ENCODE measurements at places on chromosomes 3 and 15.

GRCh38 chr3:87186608-87187159 lies 40.4 kb upstream of the CHMP2B start:
- no peak for DNase-seq

GRCh38 chr15:89912145-89912673 lies 543 bp downstream of the ARPIN start:
- DNase-seq: no peak

- DNase-seq: no peak
These were observed 82.5 kb downstream of the ADAM10 start for GRCh38 chr15:58666957-58667356.

DNA sequence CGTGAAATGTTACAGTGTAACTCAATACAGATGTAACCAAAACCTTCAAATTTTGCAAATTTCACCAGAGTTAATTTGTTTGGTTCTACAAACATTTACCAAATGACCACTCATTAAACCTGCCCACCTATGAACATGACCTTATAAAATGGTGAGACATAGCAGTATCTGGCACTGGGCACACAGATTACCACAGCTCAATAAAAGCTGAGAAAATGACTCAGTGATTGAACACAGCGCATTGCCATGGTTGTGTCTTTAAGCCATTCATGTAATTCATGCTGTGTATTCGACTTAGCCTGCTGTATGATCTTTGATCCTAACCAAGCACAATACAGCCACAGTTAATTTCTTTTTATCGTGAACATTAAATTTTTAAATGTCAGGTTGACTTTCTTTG lies 11.3 kb downstream of the PPARG start:
- DNase-seq: no peak

DNA sequence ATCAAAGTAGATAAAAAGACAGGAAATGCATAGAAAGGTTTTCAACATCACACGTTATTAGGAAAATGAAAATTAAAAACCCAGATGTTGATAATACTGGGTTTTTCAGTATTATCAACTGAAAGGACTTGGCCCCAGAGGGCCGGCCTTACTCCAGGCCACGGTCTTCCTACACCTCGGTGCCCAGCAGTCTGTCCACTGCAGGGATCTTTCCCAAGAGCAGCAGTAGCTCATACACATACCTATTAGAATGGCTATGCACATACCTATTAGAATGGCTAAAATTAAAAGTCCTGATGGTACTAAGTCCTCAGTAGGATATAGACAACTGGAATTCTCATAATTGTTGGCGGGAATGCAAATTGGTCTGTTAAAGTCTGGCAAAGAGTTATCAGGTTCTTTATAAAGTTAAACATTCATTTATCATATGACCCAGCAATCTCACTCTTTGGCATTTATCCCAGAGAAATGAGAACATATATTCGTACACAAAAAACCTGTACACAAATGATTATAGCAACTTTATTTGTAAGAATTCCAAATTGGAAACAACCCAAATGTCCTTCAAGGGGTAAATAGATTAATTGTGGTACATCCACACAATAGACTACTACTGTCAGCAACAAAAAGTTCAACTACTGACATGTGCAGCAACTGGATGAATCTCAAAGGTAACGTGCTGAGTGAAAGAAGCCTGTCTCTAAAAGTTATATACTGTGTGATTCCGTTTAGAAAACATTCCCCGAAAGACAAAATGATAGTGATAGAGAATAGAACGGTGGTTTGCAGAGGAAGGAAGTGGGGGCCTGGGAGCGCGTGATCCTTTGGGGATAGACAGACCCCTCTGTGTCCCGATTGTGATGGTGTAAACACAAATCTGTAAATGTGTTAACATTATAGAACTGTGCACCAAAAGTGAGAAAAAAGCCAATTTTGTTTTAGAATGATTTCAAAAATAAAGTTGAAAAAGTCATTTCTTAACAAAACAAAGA lies 62.3 kb downstream of the MCTP2 start:
- DNase-seq: no peak

DNA sequence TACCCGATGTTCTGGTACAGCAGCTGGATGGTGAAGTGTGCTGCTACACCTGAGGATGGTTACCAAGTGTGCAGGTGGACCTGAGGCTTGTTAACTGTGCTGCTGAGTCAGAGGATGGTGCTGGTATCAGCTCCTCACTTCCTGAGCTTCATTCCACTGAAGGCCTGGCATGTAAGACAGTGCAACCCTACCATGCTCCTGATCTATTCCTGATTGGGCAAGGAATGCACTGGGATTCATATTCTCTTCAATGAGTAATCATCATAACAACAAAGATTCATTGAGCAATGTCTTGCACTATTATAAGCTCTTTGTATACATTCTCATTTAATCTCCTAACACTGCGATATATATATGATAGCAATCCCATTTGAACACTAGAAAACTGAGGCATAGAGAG lies 62.9 kb upstream of the THSD4 start:
- DNase-seq: no peak

- DNase-seq: no peak
These were observed 9.5 kb downstream of the PPP2R3A start for GRCh38 chr3:135975053-135975452.

GRCh38 chr3:23002836-23003732 lies 200.0 kb upstream of the UBE2E2 start:
- DNase-seq: no peak

- DNase-seq: no peak
These were observed 1407.1 kb downstream of the SI start for GRCh38 chr3:163671201-163671600.

DNA sequence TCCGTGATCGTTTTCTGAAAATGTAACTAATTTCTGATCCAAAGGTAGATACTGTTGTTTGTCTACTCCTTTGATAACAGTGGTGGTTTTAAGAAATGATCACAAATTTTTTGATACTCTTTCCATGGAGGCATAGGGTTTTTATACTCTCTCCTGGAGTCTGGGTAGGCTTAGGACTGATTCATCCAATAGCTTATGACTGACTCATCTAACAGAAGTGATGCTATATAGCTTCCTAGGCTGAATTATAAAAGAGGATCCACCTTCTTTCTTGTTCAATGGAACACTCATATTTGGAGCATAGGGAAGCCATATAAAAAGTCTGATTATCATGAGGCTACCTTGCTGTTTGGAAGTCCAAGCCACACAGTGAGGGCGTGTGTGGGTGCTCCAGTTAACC lies 84.3 kb downstream of the CHST2 start:
- no peak for DNase-seq

- DNase-seq: no peak
These were observed 368.0 kb upstream of the AGTR1 start for GRCh38 chr3:148329481-148330235.

GRCh38 chr15:40754574-40754882 lies 526 bp downstream of the RMDN3 start:
- peak; percentile 17 for DNase-seq

- DNase-seq: no peak
These were observed 45.6 kb downstream of the SENP2 start for GRCh38 chr3:185631508-185632206.

DNA sequence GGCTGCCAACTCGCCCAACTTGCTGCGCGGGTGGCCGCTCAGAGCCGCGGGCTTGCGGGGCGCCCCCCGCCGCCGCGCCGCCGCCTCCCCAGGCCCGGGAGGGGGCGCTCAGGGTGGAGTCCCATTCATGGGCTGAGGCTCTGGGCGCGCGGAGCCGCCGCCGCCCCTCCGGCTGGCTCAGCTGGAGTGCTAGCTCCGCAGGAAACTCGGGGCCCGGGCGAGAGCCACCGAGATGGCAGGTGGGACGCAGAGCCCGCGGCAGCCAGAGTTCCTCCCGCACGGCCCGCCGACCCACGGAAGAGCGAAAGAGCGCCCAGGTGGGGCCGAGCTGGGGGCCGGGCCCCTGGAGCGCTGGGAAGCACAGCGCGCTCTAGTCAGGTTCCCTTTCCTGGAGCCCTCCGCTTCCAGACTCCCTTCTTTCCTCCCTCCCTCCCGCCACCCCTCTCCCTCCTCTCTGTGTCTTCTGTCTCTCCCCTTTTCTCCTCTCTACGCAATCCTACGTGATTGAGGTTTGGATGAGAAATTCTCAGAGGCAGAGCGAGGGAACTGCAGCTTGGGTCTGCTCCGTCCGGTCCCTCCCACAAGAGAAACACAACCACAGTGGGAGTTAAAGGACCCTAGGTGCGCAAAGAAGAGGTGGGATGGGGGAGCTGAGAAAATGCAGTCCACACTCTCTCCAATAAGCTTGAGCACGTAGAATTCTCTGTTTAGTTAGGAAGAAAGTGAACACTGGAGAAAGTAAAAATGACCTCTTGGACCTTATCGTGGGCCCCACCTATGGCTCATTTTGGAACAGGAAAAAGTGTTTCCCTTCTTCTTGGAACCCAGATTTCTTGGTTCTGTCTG lies 317.3 kb downstream of the FGF12 start:
- DNase-seq: no peak

GRCh38 chr15:90819850-90820249 lies 48.5 kb upstream of the FURIN start:
- DNase-seq: no peak

DNA sequence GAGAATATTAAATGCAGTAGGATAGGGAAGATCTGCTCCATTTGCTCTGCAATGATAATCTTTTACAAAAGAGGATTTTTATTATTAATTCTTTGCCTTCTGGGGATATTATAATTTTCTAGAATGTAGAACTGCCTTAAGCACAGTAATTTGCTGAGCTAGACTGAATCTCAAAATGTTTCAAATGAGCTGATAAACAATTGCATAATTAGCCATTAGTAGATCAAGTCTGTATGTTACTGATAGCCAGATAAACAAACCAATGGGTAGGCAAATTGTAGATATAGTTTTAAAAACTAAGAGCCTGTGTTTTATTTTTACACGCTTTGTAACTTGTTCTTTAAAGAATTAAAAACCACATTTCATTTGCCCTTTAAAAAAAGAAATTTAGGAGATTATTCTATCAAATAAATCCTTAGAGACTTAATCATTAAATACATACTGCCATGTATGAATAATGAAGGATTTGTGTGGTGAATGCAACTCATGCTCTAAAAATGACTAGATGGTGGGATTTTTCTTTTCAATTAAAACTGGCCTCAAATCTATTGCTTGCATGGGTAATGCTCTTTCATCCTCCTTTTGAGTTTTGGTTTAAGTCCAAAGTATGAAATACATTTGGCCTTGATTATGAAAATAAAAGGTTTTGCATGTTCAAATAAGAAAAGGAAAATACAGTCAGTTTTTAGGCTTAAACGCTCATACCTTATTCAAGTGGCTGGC lies 32.6 kb upstream of the NANOGP8 start:
- no peak for DNase-seq

DNA sequence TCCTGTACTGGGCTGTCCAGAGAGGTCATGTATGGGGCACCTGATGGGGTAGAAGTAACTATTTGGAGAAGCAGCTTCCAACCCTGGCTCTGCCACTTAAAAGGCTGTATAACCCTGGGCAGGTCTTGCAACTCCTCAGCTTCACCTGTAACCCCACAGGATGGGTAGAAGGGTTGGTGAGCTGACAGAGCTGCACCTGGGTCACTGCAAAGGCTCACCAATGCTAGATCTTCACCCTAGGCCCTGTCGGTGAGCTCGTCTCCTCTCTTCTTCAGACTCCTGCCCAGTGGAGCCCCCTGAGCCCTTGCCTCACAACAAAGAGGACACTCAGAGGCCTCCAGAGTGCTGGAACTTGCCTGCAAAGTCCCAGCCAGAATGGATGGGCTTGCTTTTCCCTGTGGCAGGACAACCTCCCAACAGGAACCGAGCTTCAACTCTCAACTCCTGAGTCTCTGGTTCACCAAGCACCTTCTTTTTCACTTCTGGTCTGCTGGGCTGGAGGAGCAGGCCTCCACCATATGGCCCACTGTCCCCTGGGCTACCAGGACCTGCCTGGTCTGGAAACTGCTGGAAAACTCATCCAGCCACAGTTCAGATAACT lies 45.9 kb downstream of the XXYLT1 start:
- no peak for DNase-seq

GRCh38 chr3:124395162-124395561 lies 335.1 kb upstream of the UMPS start:
- DNase-seq: no peak

DNA sequence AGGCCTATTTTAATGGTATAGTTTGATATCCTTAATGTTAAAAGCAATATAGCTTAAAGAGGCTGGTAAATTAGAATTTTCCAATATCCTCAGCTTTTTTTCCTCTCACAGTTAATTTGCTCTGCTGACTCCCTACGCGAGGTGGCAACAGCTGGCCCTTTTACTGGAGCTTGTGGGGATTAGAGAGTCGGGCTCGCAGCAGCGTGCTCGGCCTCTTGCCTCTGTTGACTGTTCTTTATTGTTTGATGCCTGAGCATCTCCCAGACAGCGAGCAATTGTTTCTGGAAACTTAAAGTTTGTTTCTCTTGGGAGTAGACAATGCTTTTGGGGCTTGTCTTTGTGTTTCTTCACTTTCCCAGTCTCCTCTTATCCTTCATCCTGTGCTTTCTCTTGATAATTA lies 80.8 kb downstream of the OPA1 start:
- no peak for DNase-seq

GRCh38 chr3:45258317-45258716 lies 32.2 kb upstream of the TMEM158 start:
- no peak for DNase-seq

DNA sequence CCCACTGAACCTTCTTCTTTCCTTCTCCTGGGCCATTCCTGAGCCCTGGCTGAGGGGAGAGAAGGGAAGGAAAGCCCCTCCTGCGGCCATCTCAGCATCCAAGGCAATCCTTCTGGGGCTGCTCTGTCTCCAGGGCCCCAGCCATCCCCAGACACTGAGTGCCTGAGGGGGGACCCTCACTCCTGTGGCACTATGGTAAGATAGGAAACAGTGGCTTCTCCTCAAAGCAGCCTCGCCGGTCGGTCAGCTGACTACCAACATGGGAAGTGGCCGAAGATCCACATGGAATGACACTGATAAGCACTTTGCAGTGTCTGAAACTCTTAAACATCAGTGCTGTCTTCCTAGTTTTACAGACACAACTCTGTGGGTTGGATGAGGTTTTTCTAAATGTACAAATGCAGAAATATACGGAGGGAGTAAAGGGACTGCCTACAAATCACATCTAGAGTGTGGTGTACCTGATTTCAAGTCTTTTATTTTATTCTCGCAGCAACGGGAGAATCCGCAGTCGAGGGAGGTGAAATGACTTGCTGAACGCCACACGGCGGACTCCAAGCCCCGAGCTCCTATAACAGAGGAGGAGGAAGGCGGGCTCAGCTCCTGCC lies 973 bp upstream of the ITPKA start:
- no peak for DNase-seq

DNA sequence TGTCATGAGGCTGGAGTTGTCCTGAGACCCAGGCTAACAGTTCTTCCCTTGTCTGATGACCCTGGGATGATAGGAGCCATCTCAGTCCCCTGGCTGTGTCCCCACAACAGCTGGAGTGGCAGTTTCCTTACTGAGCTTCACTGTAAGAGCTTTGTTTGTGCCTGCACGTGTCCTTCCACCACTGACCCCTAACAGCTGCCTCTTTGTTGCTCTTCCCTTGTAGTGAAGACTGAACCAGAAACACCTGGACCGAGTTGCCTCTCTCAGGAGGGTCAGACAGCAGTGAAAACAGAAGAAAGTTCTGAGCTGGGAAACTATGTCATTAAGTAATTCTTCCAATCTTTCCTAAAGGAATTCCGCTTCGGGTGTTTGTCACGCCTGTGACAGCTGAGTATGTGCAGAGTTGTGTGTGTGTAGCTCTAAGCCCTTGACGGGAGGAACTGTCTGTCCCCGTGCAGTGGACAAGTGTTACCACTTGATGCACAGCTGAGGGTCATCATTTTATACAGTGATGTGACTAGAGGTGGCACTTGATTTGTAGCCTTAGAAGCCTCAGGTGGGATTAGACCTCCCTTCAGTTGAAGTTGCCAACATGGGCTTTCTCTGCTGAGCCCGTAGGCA lies 25.0 kb downstream of the MAP6D1 start:
- no peak for DNase-seq
